Hematopoietic multipotent progenitor cell treated with erythropoietin and hydrocortisone succinate and interleukin-3 and kit ligand, for 8 days (in vitro differentiated cells): ENCODE measurements at places on chromosomes 4 and X.
A peak's percentile ranks its signal among the peaks of the same experiment; 100 is the strongest.

DNA sequence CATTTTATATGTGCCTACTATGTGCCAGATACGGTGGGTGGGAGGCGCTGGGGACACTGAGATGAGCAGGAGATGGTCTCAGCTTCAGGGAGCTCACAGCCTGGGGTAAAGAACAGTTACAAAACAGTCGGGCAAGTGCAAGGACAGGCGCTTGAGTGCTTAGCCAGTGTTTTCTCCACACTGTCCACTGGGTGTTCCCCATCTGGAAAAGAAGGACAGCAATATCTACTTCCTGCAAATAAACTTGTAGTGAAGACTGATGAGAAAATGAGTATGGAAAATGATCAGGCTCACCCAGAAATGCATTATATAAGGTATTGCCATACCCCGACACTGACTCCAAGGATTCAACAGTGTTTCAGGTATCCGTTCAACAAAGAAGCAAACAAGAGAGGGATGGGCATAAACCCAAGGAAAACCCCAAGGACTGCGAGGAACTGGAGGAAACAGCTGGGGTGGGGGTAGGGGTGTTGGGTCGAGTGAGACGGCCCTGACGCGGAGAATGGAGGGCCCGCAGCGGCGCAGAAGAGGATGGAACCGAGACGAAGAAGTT lies 835 bp downstream of the TMEM185A start:
- DNase-seq, result peak; percentile 17

DNA sequence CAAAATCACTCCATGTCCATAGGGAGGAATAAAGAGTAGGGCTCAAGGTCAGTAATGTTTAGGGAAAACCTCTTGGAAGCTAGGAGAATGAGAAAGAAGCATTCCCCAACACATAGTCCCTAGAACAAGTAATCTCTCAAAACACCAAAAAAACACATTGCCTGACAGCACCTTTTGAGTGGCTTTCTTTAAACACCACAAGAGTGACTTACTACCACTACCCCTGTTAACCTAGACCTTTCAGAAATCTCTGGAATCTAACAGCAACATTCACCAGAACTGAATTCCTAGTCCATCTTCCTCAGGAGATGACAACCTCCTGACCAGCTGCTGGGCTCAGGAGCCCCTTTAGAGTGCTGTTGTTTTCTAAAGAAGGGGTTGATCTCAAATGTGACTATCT lies 142.2 kb downstream of the SOWAHB start:
- no peak for DNase-seq

- DNase-seq, result no peak
These were observed 77.5 kb upstream of the ELOVL6 start for GRCh38 chr4:110275871-110276270.

GRCh38 chrX:137548261-137548660 lies 17.7 kb upstream of the ZIC3 start:
- no peak for DNase-seq

DNA sequence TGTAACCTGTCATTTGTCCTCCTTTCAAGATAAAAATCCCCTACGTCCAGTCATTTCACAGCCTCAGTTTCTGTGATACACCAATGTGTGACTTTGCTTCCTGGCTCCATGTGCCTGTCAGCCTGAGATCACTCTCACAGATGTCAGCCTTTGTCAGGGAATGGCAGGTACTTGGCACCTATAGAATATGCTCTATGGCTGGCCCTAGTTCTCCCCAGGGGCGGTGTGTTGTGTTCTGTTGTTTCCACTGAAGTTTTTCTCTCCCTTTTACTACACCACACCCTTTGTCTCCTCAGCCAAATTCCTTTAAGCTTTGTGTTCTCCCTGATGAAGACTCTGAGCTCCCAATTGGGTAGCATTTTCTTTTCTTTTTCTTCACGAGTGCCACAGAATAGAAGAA lies 81.7 kb downstream of the ALPK1 start:
- DNase-seq, result no peak

DNA sequence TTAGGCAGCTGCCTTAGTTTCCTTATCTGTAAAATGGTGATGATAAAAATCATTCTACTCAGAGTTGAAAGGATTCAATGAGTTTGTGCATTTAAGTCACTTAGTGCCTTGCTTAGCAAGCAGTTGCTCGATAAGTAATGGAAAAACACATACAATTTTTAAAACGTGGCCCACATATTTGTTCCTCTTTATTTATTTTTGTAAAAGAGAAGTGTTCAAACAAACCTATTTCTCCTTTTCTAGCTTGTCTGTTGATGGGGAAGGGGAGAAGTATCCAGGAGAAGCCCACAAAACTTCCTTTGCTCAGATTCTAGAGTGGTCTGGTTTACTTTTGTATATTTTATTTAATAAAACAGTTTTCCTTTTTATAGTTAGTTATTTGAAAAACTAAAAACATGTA lies 3.3 kb upstream of the HPGDS start:
- no peak for DNase-seq

- no peak for DNase-seq
These were observed 169.9 kb upstream of the TENM3 start for GRCh38 chr4:182073278-182073677.

DNA sequence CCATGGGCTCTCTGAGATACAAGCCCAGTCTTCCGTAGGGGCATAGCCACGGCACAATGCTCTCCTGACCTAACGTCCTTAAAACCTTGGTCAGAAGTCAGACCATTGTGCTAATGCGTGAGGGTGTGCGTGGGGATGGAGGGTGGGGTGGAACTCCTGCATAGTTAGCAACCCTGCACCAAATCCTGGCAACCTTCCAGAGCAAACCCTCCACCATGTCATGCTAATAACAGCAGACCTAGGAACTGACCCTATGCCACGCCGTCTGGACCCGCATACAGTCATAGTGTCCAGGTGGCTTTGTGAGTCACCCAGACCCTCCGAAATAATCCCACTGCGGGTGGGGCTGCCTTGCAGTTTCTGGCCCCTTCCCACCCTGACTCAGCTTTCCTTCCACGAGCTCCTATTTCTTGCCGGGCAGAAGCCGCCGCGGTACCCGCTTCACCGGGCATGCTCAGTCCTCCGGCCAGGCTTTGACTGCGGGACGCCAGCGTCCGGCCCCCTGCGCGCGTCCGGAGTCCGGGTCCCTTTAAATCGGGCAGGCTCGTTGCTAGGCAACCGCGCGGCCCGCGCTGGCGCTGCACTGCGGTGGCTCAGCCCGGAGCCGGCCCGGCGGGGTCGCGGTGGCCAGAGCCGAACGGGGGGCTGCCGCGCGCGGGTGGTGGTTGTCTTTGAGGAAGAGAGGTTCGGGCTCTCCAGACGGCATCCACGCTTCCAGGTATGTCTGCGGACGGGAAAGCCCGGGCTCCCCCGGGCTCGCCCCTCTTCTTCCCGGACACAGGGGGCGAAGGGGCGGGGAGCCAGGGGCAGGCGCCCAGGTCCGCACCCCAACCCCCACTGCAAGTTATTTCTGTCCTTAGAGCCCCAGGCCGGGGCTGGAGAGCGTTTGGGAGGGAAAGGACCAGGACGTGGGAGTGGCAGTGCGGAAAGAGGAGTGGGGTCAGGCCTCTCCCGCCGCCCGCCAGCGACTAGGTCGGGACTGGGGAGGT lies at the start of gene CCDC160:
CCDC160 (plus strand) TSS at position 557 of the 989 bp plus-strand sequence. CDS start 7,619 bp downstream, outside the sequence.
- no peak for DNase-seq

- peak; percentile 49 for DNase-seq
These were observed 113.0 kb upstream of the PRDX4 start for GRCh38 chrX:23554304-23554703.

GRCh38 chr4:16337936-16338335 lies 111.7 kb upstream of the TAPT1 start:
- DNase-seq, result no peak

DNA sequence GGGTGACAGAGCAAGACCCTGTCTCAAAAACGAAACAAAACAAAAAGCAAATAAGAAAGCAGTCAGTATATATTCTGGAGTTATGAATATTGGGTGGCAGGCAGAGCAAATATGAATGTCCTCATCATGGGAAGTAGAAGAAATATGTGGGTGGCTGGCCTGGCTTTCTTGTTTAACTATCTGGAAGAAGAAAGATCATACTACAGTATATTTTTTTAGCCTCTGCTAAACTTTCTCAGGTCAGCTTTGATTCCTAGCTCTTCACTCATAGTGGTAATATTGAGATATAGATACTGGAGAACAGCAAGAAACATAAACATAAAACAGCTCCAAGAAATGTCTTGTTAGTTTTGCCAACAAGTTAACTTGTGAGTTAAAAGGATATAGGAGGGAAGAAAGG lies 192.5 kb downstream of the SOWAHB start:
- no peak for DNase-seq

- DNase-seq, result no peak
These were observed 223.6 kb downstream of the RBMX2 start for GRCh38 chrX:130625386-130625785.

DNA sequence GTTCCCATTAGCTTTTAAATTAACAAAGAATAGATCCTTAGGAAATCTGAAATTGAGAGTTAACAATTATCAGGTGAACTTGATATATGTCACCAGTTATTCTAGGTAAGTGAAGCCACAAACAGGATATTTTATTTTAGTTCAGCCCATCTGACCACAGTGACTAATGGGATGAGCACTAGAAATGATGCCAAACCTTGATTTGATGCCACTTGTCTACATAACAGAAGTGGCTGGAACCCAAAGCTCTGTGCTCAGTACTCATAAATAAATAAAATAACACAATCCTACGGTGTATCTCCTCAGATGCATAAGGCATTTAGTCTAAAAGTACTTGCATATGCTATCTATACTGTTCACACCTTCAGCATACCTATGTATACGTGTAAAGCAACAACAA lies 12.2 kb downstream of the SLITRK4 start:
- DNase-seq, result no peak

GRCh38 chr4:150056569-150056968 lies 21.7 kb upstream of the DCLK2 start:
- DNase-seq, result no peak

GRCh38 chr4:29726938-29727337 lies 993.2 kb upstream of the PCDH7 start:
- no peak for DNase-seq

DNA sequence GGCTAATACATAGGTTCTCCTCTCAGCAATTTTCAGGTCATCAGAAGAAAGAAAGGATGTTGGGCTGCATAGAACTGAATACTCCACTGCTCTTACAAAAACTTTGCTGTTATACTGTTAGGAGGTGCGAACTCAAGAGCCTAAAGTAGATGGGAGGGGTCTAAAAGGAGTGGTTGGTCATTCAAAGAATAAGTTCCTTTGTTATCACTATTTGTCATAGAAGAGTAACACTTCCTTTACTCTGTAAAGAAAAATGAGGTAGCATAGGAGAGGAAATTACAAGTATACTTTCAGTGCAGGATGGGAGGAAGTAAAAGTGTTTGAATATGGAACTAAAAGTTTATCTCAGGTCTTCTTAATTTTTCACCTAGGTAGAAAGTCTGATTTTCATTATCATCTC lies 61.5 kb downstream of the CCNI start:
- DNase-seq, result no peak

- no peak for DNase-seq
These were observed 417.1 kb upstream of the GALNT7 start for GRCh38 chr4:172751550-172751949.

- no peak for DNase-seq
These were observed 40.7 kb downstream of the SPCS3 start for GRCh38 chr4:176360446-176360845.

DNA sequence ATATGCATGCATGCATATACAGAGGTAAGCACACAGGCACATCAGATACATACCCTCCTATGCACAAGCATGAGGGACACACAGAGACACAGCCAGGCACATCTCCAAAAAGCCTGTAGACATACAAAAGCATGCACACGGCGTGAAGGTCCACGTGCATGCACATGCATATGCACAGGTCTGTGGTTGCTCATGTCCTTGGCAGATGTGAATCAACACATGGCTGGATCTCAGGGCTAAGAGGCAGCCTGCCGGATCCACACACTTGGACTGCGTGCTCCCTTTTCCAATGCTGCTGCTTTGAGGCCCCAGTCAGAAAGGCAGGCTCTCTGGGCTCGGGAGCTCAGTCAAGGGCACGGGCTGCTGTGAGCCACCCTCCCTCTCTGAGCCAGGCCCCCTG lies 3.6 kb downstream of the STARD8 start:
- DNase-seq, result no peak

DNA sequence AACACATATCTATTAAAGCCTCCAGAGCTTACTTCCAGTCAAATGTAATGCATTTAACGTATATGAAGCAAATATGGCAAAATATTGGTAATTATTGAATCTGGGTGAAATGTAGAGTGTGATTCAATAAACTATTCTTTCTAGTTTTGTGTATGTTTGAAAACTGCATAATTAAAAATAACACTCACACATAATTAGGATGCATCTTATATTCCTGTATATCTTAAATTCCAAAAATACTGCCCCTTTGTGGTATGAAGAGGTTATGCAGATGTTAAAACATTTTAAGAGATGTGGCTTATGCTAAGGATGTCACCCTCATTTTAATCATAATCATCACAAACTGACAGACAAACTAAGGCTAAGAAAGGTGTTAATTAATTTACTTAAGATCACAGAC lies 182.9 kb downstream of the COX18 start:
- peak; percentile 10 for DNase-seq

DNA sequence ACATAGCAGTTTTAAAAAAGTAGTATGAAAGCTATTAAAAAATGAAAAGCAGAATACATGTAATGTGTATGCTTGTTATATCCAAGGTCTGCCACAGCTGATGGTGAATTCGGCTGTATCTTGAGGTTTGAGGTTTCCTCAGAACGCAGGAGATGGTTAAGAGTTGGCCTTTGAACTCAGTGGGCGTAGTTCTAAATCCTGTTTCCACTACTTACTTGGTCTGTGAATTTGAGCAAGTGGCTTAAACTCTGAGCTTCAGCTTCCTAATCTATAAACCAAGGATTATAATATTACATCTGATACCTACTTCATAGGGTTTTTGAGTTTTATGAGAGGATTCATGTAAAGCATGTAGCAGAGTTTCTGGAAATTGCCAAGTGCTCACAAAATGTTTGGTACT lies 125.2 kb downstream of the STIM2 start:
- DNase-seq, result peak; percentile 22

DNA sequence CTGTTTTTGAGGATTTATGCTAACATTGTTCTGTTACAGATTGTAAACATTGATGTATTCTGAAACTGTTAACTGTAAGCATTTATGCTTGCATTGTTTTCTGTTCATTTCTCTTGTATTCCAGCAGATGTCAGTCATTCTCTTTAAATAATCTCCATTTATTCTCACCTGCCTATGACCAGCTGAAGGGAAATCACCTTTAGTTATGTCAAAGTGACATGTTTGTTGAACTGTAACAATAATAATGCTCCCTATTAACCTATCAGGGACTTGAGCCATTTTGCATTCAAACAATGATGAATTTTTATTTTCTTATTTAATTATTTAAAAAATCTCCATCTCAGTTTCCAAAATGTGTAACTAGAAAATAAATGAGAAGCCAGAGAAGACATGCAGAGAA lies 58.0 kb downstream of the SPCS3 start:
- peak; percentile 3 for DNase-seq

GRCh38 chr4:52873191-52873590 lies 11.1 kb downstream of the RASL11B start:
- DNase-seq, result no peak

- peak; percentile 67 for DNase-seq
These were observed 1.3 kb upstream of the CXorf65 start for GRCh38 chrX:71107762-71108360.

- DNase-seq, result no peak
These were observed 65.0 kb downstream of the HUWE1 start for GRCh38 chrX:53621418-53621986.
